ENCODE measurements at places on chromosomes 3 and 15.

- DNase-seq: no peak
Measured at GRCh38 chr15:85318732-85319076, 61.7 kb upstream of the AKAP13 start.

GRCh38 chr3:46381625-46382024 is 10.9 kb downstream of the CCR5 start:
- DNase-seq: no peak

- no peak for DNase-seq
Measured at GRCh38 chr3:122681284-122681973, 790 bp downstream of the PARP14 start.

DNA sequence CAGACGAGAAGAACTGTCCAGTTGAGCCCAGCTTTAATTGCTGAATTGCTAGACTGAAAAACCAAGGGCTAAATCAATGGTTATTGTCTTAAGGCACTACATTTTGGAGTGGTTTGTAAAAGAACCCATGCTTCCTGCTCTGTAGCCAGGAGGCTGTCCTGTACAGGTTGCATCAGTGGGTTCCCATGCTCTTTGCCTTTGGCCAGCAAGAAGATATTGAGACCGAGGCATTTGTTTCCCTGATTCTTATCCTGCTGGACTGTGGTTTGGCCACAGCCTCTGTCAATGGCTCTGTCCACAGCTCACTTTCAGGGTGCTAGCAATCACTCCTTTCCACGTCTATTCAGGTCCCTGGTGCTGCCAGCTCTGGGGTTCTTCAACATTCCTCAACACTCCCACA is 89.6 kb downstream of the FAM43A start:
- DNase-seq: no peak

- no peak for DNase-seq
Measured at GRCh38 chr3:33989229-33989628, 190.8 kb downstream of the PDCD6IP start.

- no peak for DNase-seq
Measured at GRCh38 chr3:89405593-89405992, 298.2 kb downstream of the EPHA3 start.

GRCh38 chr3:41808152-41808551 is 153.8 kb downstream of the ULK4 start:
- DNase-seq: no peak

GRCh38 chr3:80606073-80606472 is 838.3 kb upstream of the ROBO1 start:
- no peak for DNase-seq

DNA sequence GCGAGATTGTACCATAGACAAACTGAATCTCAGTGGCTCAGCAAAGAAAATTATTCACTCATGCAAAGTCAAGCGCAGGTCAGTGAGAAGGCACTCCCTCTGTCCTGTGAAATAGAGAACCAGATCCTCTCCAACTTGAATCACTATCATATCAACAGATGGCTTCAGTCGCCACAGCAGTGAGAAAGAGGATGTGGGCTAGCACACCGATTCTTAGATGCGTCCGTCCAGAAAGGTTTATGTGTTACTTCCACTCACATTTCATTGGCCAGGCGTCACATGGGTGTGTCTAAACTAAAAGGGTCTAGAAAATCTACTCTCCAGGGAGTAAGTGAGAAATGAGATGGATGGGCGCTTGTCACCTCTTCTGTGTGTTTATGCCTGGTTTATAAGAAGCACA is 141.6 kb upstream of the KBTBD8 start:
- no peak for DNase-seq

- DNase-seq: no peak
Measured at GRCh38 chr3:162376761-162377160, 880.2 kb downstream of the OTOL1 start.

GRCh38 chr3:128315313-128315712 is 151.4 kb downstream of the DNAJB8 start:
- DNase-seq: no peak
